ENCODE measurements at places on chromosomes 7 and 10.

GRCh38 chr10:122280156-122280555, 9.1 kb downstream of the BTBD16 start:
- DNase-seq: no peak

- DNase-seq: no peak
Measured at GRCh38 chr7:46511442-46512215, 590.6 kb upstream of the IGFBP3 start.

- no peak for DNase-seq
Measured at GRCh38 chr10:11609492-11610093, 1.9 kb downstream of the USP6NL start.

- no peak for DNase-seq
Measured at GRCh38 chr7:53351681-53352080, 316.2 kb downstream of the POM121L12 start.

- no peak for DNase-seq
Measured at GRCh38 chr10:77422491-77423338, 214.9 kb downstream of the KCNMA1 start.

DNA sequence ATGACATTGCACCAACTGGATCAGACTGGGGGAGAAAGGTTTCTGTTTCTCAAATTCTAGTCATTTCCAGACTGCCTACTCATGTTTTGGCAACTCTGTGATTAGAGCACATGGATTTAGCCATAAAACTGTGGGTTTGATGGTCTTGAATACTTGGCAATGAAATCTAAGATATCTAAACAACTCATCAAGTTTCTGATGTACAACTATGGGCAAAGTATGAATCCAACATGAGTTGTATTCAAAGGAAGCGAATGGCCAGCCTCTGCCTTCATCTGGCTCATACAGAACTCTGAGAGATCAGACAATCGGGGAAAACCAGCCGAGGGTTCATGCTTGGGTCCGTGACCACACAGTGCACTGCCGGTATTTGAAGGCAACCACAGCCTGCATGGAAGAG, 144.3 kb downstream of the ADAM12 start:
- no peak for DNase-seq

- no peak for DNase-seq
Measured at GRCh38 chr7:113267271-113267670, 148.9 kb upstream of the SMIM30 start.

DNA sequence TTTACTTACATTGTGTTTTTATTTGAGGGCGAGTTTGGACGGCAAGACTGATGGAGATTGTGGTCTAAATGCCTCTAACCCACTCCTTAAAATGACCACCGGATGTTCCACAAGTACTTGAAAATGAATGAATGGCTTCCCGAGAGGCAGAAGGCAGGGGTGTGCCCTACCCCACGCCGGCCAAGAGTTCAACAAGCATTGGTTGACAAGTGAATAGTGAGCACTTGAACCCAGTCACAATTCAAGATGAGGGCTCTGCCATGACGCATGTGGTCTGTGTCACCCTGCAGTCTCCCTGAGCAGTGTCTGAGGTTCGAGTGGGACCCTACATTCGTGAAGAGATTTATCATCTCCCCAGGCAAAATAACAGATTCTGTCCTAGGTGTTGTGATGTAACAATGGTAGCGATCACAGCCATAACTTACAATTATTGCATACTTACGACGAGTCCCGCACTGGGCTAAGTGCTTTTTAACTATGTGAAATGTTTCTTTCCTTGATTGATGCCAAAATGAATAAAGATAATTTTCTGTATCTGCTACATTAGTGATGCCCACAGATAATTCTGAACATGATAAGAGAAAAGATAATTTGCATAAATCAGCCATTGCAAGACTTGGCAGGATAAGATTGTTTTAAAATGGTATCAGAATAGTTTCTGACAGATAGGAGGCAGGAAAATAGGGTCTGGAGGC, 305.4 kb downstream of the WDR37 start:
- no peak for DNase-seq

DNA sequence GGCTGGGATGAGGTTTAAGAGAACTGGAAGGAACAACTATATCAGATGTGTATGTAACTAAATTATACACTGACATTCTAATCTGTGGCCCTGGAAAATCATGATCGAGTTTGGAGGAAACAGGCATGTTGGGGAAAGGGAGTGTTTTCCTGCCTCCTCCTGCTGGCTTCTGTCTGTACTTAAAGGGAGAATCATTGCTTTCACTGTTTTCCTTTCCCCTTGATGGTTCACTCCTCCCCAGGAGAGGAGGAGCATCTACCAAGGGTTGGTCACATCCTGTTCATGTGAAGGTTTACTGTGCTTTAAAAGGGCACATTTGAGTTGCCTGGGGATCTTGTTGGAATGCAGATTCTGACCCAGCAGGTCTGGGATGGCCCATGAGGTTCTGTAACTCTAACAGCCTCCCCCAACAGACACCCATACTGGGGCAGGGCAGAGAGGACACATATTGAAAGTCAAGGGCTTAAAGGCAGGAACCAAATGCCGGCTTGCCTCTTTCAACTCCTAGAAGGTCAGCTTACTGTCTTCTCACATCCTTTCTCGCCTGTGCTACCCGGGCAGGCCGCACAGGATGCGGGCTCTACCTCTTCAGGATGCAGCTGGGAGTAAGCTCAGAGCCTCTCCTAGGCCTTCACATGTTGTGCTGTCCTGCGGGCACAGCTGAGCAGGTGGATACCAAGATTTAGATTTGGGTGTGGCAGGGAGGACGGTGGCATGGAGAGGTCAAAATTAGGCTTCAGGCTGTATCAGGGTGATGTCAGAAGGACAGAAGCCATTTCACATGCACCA, 694.8 kb downstream of the KCNMA1 start:
- no peak for DNase-seq

DNA sequence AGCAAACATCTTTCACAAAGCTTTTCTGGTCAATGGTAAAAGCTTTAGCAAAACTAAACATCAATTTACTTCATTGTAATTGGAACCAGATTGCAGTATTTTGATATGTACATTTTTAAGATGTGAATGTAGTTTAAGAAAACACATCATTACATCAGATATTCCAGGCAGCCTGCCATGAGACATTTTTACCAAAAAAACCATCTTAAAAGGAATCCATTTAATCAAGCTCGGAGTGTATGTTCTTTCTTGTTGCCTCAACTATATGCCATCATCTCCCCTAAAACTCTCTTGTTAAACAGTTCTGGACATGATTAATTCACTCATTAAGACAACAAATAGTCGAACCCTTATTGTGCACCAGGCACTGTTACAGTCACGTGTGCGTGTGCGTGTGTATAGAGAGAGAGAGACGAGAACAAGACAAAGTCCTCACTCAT, 97.5 kb downstream of the UBE2H start:
- DNase-seq: no peak

DNA sequence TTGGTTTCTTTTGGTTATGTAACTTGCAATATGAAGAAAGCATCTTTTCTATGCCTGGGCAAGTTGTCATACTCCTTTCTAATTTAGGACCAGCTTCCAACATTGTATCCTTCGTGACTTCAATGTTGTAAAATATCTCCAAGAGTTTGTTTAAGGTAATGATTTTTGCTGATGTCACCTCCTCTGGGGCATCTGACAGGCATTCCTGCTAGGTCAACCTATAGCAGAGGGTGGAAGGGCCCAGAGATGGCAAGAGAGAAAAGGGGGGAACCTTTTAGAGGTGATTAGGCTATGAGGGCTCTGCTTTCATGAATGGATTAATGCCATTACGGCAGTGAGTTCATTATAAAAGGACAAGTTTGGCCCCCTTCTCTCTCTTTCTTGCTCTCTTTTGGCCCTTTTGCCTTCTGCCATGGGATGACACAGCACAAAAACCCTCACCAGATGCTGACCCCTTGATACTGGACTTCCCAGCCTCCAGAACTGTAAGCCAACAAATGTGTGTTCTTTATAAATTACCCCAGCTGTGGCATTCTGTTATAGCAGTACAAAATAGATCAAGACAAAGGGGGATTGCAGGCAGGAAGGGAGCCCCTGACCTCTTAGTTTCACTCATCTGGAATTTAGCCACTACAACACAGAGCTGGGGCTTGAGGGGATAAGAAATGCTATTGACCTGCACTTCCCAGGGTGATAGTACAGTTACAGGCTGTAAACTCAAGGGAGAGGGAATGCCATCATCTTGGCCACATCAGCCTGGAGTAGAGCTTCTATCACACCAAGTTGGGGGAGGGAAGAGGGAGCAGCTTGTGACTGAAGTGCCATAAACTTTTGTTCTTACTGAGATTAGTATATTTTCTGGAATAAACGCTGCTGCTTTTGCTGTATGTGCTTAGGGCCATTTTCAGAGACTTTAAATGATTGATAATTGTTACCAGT, 195.9 kb downstream of the CFTR start:
- DNase-seq: no peak

GRCh38 chr7:885893-886625, 9.7 kb downstream of the GET4 start:
- DNase-seq: no peak

GRCh38 chr7:106176414-106177299, 64.5 kb upstream of the SYPL1 start:
- DNase-seq: peak; percentile 90

DNA sequence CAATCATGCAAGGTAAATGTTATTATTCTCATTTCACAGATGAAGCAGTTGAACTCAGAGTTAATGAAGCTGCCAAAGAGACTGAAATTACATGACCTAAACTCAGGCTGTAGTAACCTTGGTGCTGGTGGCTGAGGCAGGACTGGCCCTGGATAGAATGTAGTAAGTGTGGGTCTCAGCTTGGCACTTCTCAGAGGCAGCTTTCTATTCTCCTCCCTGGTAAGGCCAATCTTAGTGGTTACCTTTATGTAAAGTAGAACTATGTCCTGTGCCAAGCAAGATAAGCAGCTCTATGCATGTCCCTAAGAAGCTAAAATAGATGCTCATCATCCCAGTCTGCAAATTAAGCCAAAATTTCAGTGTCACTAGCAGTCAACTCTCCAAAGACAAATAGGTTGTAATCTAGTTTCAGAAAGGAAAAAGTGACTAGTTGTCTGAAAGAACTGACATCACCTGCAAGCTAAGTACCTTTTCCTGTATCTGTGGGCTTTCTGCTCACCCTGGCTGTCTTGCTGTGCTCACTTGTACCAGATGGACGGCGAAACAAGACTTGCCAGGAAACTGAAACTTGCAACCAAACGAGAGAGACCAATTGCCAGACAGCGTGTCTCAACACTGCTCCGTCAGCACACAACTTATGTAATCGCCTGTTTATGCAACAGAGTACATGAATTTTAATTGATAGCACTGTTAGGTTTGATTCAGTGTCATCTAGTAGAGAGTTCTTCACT, 43.7 kb downstream of the CH25H start:
- peak; percentile 81 for DNase-seq

DNA sequence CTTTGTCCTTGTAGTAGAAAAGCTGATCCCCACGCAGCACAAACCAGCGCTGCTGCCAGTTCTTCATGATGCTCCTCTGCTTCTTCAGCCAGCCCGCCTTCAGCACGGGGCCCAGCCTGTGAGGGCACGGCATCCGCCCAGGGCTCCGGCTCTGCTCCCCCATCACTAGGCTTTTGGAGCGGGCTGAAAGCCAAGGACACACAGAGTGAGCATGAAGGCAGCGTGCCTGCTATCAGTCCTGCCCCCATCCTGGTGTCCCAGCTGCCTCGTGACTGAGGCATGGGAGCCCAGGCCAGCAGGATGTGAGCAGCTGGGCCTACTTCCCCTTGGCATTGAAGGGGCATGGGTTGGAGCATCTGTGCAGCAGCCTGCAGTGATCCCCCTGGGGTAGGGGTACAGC, 21.9 kb downstream of the ARHGAP22 start:
- peak; percentile 87 for DNase-seq

GRCh38 chr10:68501691-68502090, 25.6 kb downstream of the SLC25A16 start:
- no peak for DNase-seq

DNA sequence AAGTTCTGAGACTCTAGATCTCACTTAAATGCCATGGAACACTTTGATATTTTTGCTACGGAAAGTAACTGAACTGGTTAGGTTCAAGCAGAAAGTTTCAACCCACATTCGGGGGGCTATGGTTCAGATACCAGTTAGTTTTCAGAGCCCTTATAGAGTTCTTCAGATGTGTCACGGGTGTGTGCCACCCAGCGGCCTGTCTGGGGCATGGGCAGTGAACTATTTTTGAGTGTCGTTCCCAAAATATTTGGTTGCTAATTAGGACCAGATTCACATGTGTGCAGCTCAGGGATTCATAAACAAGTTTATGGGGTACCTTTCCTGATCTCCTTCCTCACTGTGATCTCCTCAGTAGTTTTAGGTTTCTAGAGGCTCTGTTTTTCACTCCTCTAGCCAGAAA, 271.9 kb downstream of the C7orf25 start:
- DNase-seq: no peak

DNA sequence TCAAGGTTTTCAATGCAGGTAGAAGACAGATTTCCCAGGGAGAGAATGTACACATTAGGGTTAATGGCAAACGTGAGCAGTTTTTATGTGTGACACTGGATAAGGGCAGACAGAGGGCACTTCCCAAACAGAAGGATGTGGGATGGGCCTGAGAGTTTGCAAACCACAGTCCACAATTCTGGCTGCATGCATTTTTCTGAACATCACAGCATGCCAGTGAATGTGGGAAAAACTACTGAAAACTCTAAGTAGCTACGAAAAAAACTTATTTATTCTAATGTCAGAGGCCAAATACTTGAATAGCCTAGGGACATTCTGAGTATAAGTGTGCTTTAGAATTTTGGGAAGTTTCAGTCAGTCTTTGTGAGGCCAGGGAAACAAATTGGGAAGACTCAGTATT, 145.9 kb downstream of the NRCAM start:
- no peak for DNase-seq

DNA sequence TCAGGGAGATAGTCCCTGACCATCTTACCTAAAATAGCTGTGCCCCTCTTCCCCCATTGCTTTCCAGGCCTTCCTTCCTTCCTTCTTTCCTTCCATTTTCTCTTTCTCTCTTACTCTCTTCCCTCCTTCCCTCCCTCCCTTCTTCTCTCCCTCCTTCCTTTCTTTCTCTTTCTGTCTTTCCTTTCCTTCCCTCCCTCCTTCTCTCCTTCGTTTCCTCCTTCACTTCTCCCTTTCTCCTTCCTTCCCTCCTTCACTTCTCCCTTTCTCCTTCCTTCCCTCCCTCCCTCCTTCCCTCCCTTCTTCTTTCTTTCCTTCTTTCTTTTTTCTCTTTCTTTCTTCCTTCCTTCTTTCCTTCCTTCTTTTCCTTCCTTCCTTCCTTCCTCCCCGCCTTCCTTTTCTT, 24.6 kb upstream of the MKX start:
- no peak for DNase-seq

GRCh38 chr7:48718731-48719378, 205.5 kb upstream of the CDC14C start:
- DNase-seq: no peak

- DNase-seq: no peak
Measured at GRCh38 chr10:63770523-63770922, 249.3 kb downstream of the REEP3 start.

Data from Ammon's horn (tissue), 1 donor.